ENCODE measurements at places on chromosomes 7 and 10. TPM values are rescaled to one million over a fixed set of nuclear protein-coding genes. Genes with fewer than 3 reads are reported as not detected.

DNA sequence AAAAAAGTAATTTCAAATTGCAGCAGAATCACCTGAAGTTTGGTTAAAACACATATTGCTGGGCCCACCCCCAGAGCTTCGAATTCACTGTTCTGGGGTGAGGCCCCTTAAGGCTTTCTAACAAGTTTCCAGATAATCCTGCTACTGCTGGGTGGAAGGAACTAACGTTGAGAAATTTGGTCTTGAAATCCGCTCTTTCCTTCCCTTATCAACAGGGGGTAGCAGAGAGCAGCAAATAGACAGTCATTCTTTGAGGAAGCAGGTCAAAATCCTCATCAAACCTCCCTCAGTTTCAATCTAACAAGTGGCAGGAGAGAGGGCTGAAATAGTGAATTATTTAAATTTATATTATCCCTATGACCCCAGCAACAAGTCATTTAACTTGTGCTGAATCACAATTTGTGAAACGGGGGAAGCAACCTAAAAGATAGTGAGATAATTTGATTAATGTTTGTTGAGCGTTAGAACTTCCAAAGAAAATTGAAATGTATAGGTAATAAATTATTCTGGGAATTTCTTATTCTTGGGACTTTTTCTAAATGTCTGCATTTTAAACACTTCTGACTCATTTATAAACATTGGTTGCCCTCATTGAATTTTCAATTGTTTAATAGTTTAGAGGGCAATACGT lies 21.7 kb upstream of the MALSU1 start:
- no peak overlapping the region for H3K27ac ChIP-seq
- H3K27me3 ChIP-seq: no peaks in the 10 kb centered on the region
- H3K4me1 ChIP-seq: no peaks in the 10 kb centered on the region
- H3K4me3 ChIP-seq: no peak overlapping the region
- no peaks in the 10 kb centered on the region for H3K36me3 ChIP-seq

FRMD4A gene
- 15.0 TPM for total RNA-seq

ERVW-1 gene
- total RNA-seq: 7.5 TPM

DNA sequence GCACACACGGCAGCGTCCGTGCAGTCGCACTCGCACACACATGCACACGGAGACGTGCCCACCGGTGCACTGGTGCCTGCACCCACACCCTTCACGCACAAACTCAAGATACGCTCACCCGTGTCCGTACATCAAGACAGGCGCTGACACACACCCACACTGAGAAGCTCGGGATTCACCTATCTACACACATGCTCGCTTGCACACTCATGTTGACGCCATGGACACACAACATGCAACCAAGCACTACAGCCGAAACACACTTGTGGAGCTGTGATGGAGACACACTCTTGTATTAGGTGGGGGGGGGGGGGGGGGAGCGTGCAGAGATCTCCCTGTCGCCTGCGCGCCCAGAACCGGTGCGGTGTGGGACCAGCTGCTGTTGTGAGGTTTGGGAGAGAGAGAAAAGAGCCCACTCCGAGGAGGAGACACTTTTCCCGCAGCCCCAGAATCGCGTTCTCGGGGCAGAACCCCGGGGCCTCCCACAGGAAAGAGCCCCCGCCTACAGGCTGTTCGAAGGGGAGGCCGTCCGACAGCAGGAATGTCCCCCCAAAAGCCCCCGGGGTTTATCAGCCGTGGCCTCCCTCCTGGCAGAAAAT lies 605 bp upstream of the NFKB2 start:
- H3K27ac ChIP-seq: peak overlapping the region; percentile 94
- H3K36me3 ChIP-seq: no peaks in the 10 kb centered on the region
- no peaks in the 10 kb centered on the region for H3K27me3 ChIP-seq

DNA sequence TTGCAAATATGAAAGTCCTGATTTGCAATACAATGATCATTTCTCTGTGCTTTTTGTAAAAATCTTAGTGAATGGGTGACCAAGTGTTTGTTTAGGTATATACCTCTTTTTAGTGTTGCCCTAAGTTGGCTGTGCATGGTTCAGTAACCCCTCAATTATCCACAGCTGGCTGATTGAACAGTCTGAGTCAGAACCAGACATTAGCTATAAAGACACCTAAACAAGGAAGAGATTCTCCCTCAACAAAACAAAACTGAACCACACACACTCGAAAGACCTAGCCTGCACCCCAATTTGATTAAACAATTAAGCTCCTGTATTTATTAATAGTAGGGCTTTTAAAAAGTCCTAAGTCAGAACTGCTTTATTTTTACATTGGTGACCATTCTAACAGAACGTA lies 2.8 kb downstream of the RSBN1L start:
- DNase-seq: no peak
- no peak overlapping the region for H3K4me3 ChIP-seq
- H3K27me3 ChIP-seq: no peaks in the 10 kb centered on the region

XPNPEP1 gene
- total RNA-seq: 90.2 TPM

DNA sequence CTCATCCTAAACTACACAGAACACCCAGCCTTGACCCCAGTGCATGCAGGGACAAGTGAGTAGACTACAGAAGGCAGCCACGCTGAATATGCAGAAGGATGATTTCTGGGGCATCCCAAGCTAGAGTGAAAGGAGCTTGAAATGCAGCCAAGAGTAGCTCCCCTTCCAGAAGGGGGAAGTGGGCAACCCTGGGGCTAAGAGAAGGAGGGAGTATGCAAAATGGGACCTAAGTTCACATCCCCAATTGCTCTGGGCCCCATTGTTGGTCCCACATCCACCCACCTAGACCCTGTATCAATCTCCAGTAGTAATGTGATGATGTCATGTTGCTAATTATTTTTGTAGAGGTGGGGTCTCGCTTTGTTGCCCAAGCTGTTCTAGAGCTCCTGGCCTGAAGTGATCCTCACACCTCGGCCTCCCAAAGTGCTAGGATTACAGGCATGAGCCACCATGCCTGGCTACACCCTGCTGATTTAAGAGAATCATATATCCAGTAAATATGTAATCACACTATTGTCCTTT lies 5.6 kb upstream of the PSTK start:
- H3K4me1 ChIP-seq: no peaks in the 10 kb centered on the region
- no peaks in the 10 kb centered on the region for H3K36me3 ChIP-seq
- DNase-seq: no peak
- H3K27me3 ChIP-seq: no peaks in the 10 kb centered on the region
- H3K4me3 ChIP-seq: no peak overlapping the region

GRCh38 chr7:25429731-25430130 lies 201.4 kb upstream of the NPVF start:
- H3K36me3 ChIP-seq: no peaks in the 10 kb centered on the region
- no peak for DNase-seq
- H3K27ac ChIP-seq: no peak overlapping the region
- no peaks in the 10 kb centered on the region for H3K4me1 ChIP-seq

- H3K27me3 ChIP-seq: no peaks in the 10 kb centered on the region
- no peak overlapping the region for H3K27ac ChIP-seq
- no peaks in the 10 kb centered on the region for H3K4me1 ChIP-seq
- H3K4me3 ChIP-seq: no peak overlapping the region
- H3K36me3 ChIP-seq: no peaks in the 10 kb centered on the region
- DNase-seq: no peak
These were observed 209.1 kb downstream of the TRIL start for GRCh38 chr7:28748933-28749584.

GRCh38 chr10:89242840-89243568 lies 8.6 kb downstream of the LIPA start:
- no peak overlapping the region for H3K27ac ChIP-seq
- H3K36me3 ChIP-seq: no peaks in the 10 kb centered on the region
- no peak for DNase-seq
- H3K4me1 ChIP-seq: no peaks in the 10 kb centered on the region

DNA sequence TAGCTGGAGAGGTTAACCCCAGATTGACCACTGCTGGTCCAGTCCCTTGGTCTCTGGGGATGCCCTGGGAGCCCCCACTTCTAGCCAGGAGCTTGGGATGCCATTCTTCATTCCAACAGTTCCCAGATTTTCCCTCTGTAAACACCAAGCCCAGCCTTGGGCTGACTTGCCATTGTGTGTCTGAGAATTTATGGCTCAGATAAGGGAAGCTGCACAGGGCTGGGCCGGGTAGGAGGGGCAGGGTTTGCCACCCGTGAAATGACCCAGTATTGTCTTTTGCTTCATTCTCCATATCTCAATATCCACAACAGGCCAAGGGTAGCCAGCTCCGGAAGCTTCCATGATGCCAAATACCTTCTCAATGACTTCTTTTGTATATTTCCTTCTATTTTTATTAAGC lies 32.1 kb downstream of the AFAP1L2 start:
- H3K27me3 ChIP-seq: no peaks in the 10 kb centered on the region
- H3K4me1 ChIP-seq: peaks cover 5% of the 10 kb centered on the region
- no peak overlapping the region for H3K4me3 ChIP-seq
- no peaks in the 10 kb centered on the region for H3K36me3 ChIP-seq

DNA sequence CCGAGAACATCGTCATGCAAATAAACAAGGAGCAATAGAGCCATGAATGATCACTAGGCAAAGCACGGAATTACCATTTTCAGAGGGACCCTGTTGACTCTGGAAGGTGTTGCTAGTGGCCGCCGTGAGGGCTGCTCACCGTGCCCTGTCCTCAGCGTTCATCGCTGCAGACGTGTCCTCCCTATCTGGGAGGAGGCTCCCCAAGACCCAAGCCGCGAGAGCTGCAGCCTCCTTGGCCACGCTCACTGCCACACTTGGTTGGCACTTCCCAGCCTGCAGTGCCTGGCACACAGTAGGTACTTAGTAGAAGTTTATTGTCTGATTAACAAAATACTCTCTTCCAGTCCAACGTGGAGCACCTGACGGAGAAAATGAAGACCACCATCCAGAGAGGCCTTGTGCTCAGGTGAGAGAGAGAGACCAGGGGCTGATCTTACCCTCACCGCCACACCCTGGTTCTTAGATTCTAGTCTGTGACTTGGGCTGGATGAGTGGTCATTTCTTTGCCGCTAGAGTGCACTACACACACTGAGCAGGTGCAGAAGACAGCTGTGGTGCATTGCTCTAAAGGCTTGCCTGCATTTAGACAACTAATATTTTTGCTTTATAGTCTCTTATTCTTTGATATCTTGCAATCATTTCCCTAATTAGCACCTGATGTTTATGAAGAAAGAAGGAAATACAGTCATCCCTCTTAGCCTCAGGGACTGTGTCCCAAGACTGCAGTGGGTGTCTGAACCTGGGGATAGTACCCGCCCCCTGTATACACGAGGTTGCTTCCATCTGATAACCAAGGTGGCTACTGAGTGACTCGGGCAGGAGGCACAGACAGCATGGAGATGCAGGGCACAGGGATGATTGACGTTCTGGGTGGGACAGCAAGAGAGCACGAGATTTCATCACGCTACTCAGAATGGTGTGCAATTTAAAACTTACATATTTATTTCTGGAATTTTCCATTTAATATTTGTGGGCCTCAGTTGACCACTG lies 40.3 kb downstream of the PITRM1 start:
- H3K4me3 ChIP-seq: no peak overlapping the region
- no peaks in the 10 kb centered on the region for H3K4me1 ChIP-seq
- no peaks in the 10 kb centered on the region for H3K27me3 ChIP-seq

SPDYE2B gene
- 1.4 TPM for total RNA-seq

GRCh38 chr10:106548832-106549231 lies 615.7 kb downstream of the SORCS1 start:
- no peak overlapping the region for H3K27ac ChIP-seq
- no peaks in the 10 kb centered on the region for H3K27me3 ChIP-seq
- H3K36me3 ChIP-seq: no peaks in the 10 kb centered on the region
- H3K4me1 ChIP-seq: no peaks in the 10 kb centered on the region
- DNase-seq: no peak

GRCh38 chr7:133293384-133294160 lies 40.7 kb downstream of the EXOC4 start:
- no peak overlapping the region for H3K27ac ChIP-seq
- H3K4me3 ChIP-seq: no peak overlapping the region
- no peak for DNase-seq
- no peaks in the 10 kb centered on the region for H3K36me3 ChIP-seq

GPR85 gene
- total RNA-seq: 2.8 TPM

- H3K4me1 ChIP-seq: no peaks in the 10 kb centered on the region
- no peaks in the 10 kb centered on the region for H3K27me3 ChIP-seq
These were observed 75.1 kb downstream of the ANKRD61 start for GRCh38 chr7:6106140-6106904.

DNA sequence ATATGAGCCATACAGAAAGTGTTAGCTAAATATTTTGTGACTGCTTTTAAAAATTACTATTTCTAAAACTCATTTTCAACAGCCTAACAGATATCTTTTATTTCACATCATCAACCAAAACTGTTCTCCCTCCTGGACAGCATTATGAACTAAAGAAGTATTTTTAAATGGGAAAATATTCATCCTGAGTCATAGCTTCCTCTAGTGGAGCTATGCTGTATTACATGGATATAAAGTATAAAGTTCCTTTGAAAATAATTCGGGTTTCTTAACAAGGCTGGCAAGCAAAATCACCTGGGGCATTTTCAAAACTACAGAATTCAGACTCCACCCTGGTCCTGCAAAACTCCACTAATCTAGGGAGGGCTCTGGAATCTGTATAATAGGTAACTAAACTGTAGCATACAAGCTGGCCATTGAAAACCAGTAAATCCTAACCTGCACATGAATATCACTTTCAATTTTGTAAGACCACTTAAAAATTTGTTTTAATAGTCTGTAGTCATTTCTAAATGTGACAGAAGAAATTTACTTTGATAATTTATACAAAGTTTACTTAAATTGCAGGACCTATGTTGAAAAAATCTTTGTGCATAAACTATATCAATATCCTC lies 53.5 kb downstream of the SCIN start:
- H3K36me3 ChIP-seq: no peaks in the 10 kb centered on the region
- DNase-seq: no peak
- no peak overlapping the region for H3K27ac ChIP-seq
- H3K4me3 ChIP-seq: no peak overlapping the region
- H3K4me1 ChIP-seq: no peaks in the 10 kb centered on the region

DNA sequence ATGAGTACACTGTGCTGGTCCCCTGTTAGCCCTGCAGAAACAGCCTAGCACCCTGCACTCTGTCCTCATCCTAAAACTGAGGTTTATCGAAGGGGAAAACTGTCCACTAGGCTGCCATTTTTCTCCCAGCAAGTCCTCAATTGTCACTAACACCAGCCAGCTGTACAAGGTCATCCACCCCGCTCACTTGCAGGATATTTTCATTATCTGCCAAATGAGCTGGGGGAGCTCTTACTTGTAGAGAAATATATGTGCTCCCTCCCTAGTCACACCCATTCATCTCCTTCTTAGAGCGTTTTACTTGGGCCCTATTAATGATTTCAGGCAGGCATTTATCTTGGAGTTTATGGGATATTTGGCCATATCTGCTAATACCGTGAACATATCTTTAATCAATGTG lies 413.5 kb upstream of the NFE2L3 start:
- no peaks in the 10 kb centered on the region for H3K27me3 ChIP-seq
- H3K36me3 ChIP-seq: no peaks in the 10 kb centered on the region
- DNase-seq: no peak
- no peak overlapping the region for H3K27ac ChIP-seq

GRCh38 chr10:114538181-114538906 lies 119.7 kb downstream of the ABLIM1 start:
- H3K4me3 ChIP-seq: no peak overlapping the region
- no peak for DNase-seq
- H3K4me1 ChIP-seq: peaks cover 9% of the 10 kb centered on the region
- no peaks in the 10 kb centered on the region for H3K27me3 ChIP-seq

FZD1 gene
- 6.9 TPM for total RNA-seq

CFTR gene
- 5.1 TPM for total RNA-seq
